T-helper 9 cell (primary cell): ENCODE measurements at places on chromosomes 3 and 15.

DNA sequence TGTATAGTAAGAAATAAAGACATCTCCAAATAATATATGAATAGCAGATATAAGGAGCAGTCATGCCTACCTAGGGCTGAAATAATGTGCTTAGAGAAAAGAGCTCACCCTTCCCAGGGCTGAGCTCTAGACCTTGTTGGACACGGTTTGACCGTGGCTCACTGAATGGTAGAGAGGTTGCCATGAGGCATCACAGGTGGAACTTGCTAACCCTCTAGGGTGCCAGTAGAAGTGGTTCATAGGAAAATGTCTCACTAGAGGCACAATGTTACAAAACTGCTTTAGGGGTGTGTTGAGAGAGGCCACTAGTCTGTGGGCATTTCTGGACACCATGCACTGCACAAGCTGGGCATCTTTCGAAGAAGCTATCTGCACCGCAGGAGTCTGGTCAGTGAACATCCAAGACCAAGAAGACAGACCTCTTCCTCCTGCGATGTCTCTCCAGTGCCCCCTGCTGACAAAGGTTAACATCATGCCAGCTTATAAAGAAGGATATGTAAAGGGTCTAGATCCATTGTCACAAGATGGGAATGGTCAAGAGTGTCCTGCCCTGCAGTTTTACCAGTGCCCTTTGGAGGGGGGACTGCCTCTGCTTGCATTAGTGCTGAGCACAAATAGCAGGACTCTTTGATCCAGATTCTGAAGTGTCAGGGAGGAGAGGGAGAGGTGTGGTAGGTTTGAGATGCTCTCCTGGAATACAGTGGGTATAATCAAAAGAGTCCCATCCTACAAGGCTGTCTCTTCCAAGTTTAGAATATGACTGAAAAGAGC lies 266.8 kb downstream of the ZNF385D start:
- no peak for DNase-seq

- no peak for DNase-seq
Observed at GRCh38 chr3:142815803-142816202, 73.1 kb downstream of the PCOLCE2 start.

- no peak for DNase-seq
Observed at GRCh38 chr3:17894434-17895060, 152.1 kb upstream of the TBC1D5 start.

- no peak for DNase-seq
Observed at GRCh38 chr15:87689716-87690115, 566.8 kb downstream of the NTRK3 start.

GRCh38 chr3:48194446-48195071 lies 6.3 kb upstream of the CDC25A start:
- no peak for DNase-seq

DNA sequence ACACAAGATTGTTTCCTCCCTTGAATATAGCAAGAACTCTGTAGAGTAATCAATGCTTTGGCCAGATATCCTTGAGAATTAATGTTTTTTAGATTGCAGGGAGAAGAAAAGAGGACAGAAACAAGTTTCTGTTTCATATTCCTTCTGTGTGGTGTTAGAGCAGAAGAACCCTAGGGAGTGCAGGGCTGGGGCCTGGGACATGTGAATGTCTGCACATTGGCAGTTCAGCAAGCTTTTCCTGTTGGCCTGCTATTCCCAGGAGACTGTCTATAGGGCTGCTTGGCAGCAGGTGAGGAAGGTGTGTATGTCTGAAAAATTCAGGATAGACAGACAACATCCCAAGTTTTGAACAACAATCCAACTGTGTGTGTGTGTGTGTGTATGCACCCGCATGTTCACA lies 13.6 kb upstream of the CNBP start:
- DNase-seq, result no peak

GRCh38 chr3:75262661-75263060 lies 401.5 kb upstream of the FRG2C start:
- no peak for DNase-seq
